Right hindlimb (tissue), 1 donor: ENCODE measurements at places on chromosomes 2 and 18.

DNA sequence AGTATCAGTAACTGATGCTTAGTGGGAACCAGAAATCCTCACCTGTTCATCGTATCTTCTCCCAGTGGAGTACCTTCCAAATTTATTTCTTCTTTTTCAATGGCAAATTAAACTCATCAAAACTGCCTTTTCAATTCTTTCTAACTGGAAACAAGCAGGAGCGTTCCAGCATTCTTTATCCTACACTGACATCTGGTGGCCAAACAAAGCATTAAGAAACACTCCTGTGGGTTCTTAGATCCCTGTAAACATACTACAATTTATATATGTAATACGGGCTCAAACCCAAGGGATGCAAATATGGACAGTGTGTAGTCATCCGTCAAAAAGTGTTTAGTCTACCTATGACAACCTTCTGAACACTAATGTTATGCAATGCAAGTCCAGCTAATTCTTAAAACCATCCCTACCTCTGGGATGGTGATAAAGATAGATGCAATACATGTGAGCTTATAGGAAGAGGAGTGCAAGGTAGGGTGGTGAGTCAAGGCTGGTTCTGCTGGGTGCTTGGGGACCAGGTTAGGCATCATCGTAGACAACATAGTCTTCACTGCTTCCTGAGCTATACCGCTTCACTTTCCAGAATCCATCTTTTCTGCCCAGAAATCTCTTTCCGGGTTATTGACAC lies 375.0 kb downstream of the CTNNA2 start:
- peak; percentile 31 for DNase-seq

GRCh38 chr2:145715601-145716000 lies 1195.7 kb upstream of the ZEB2 start:
- DNase-seq: no peak

DNA sequence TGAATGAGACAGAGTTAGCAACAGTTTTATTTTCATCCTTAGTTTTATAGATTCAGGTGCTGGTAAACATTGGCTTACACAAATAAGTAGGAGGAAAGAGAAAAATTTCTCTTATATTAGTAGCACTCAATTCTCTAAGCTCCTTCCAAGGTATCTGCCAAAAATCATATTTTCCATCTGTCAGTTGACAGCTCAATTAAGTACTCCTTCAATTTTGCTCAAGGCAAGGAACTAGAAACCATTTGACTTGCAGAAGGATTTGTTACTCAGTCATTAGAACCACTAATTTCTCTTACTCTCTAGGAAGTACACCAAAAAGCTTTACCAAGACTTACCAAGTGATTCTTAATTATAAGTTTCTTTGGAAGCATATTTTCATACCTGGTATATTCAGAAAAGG lies 101.4 kb upstream of the ATP8B1 start:
- no peak for DNase-seq

GRCh38 chr2:202018950-202019349 lies 14.7 kb upstream of the FZD7 start:
- DNase-seq: no peak

DNA sequence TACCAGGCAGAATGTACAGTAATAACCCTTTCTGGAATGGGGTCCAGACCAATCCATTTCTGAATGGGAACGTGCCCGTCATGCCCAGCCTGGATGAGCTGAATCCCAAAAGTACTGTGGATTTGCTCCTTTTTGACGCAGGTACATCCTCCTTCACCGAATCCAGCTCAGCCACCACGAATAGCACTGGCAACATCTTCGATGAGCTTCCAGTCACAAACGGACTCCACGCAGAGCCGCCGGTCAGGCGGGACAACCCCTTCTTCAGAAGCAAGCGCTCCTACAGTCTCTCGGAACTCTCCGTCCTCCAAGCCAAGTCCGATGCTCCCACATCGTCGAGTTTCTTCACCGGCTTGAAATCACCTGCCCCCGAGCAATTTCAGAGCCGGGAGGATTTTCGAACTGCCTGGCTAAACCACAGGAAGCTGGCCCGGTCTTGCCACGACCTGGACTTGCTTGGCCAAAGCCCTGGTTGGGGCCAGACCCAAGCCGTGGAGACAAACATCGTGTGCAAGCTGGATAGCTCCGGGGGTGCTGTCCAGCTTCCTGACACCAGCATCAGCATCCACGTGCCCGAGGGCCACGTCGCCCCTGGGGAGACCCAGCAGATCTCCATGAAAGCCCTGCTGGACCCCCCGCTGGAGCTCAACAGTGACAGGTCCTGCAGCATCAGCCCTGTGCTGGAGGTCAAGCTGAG lies 89.6 kb downstream of the SH3BP4 start:
- DNase-seq: no peak

DNA sequence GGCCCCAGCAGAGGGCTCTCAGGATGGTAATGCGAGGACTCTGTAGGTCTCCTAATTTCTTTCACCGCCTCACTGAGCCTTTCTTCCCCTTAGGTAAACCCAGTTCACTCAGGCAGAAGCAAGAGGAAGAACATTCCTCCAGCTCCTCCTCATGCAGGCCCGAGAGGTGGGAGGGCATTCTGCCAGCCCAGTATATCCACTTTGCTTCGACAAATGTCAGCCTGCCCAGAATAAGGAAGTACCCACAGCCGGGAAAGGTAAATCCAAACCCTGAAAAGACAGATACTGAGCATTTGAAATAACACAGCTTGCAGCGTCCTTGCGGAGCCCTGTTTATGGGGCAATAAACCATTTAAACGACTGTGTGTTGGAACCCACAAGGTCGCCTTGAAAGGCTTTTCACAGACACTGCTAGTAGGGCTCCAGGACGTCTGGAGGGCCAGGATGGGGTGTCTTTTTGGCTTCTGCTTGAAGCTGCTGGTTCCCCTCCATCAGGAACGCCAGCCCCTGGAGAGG lies 63.0 kb upstream of the STPG4 start:
- no peak for DNase-seq

DNA sequence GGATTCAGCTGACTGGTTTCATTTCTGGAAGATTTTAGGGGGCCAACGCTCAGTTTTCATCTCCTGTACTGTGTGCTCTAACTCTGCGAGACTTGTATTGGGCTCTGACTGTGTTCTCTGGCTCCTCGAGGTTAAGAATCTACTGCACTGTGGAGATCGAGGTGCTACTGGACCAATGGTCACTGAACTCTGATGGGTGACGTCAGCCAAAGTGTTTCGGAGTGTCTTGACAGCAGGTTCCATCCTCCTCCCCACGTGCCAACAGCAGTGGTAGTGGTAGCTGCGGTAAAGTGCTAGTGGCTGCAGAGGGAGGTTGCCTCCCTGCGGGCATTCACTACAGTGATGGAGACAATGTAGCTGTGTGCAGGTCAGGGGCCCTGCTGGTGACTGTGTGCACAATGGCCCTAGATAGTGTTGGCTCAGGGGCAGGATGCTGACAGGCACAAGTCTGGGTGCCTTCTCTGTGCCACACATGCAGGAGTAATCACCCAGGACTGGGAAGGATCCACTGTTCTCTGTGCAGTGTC lies 705.7 kb upstream of the DDX18 start:
- DNase-seq: no peak

DNA sequence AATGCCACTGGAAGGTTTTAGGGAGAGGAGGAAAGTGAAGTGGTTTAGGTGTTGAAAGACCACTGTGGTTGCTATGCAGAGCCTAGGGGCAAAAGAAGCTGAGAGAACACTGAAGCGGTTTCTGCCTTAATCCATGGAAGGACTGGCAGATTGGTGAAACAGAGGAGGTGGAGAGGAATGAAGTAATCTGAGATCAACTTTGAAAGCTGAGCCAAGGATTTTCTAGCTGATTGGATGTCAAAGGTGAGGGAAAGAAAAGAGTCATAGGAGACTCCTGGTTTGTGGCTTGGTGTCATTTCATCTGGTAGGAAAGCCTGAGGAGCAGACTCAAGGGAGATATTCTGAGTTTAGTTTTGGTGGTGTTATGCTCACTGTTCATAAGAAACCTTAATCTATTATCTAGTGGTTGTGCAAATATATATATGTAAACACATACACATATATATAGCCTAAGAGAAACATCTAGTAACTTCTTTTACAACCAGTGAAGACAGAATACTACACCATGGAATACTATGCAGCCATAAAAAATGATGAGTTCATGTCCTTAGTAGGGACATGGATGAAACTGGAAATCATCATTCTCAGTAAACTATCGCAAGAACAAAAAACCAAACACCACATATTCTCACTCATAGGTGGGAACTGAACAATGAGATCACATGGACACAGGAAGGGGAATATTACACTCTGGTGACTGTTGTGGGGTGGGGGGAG lies 134.1 kb upstream of the CREB1 start:
- DNase-seq: no peak

GRCh38 chr18:3150274-3150673 lies 69.5 kb downstream of the MYOM1 start:
- no peak for DNase-seq

DNA sequence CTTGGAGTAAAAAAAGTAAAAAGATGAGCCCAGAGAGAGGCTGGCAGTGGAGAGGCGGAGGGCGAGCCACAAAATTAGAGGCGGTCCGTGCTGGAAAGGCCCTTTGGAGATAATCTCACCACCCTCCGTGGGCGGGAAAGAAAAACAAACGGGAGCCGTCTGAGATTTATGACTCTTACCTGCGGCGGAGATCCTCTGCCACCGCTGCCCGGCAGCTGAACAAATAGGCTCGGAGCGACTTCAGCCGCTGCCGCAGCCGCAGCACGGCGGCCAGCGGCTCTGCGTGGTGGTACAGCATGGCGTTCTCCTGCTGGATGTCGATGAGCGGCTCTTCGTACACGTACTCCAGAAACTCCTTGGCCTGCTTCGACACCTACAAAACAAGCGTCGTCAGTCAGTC lies 94.6 kb downstream of the PLEKHM3 start:
- DNase-seq: no peak
